Purkinje cell (primary cell): ENCODE measurements at places on chromosomes 12 and 14. TPM values are rescaled to one million over a fixed set of nuclear protein-coding genes. Genes with fewer than 3 reads are reported as not detected.

ADAMTS20 gene
- polyA plus RNA-seq, result not detected in 2 replicates

FBLN5 gene
- 4.5 and 17.8 TPM in 2 replicates for polyA plus RNA-seq

PROX2 gene
- polyA plus RNA-seq, result 0.18 TPM in 1 of 2 replicates, not detected in the other

KLHL33 gene
- polyA plus RNA-seq, result 0.08 and 0.16 TPM in 2 replicates

ANKS1B gene
- polyA plus RNA-seq, result 104 and 116 TPM in 2 replicates

MMP14 gene
- polyA plus RNA-seq, result 3.8 and 4.0 TPM in 2 replicates

LBHD2 gene
- polyA plus RNA-seq, result 1.2 TPM in 1 of 2 replicates, not detected in the other

ORAI1 gene
- 0.95 TPM in 1 of 2 replicates, not detected in the other for polyA plus RNA-seq

COQ10A gene
- 6.7 and 8.2 TPM in 2 replicates for polyA plus RNA-seq

WNT1 gene
- not detected in 2 replicates for polyA plus RNA-seq

MDGA2 gene
- 39.2 and 39.8 TPM in 2 replicates for polyA plus RNA-seq

OVCH1 gene
- polyA plus RNA-seq, result 0.76 and 3.0 TPM in 2 replicates

PAX9 gene
- polyA plus RNA-seq, result 0.07 TPM in 1 of 2 replicates, not detected in the other

OR10A7 gene
- not detected in 2 replicates for polyA plus RNA-seq

GPR132 gene
- 0.20 and 0.22 TPM in 2 replicates for polyA plus RNA-seq

PTPN21 gene
- 1.5 and 4.0 TPM in 2 replicates for polyA plus RNA-seq

PTCSC3 gene
- polyA plus RNA-seq, result not detected in 2 replicates

RTN1 gene
- 770 and 1,256 TPM in 2 replicates for polyA plus RNA-seq

KRT78 gene
- not detected in 2 replicates for polyA plus RNA-seq
